ENCODE measurements at places on chromosomes 5 and 9.

GRCh38 chr9:8401961-8402705, 602.6 kb upstream of the DMAC1 start:
- no peak for DNase-seq

GRCh38 chr5:112306956-112307355, 112.1 kb downstream of the EPB41L4A start:
- DNase-seq = no peak

DNA sequence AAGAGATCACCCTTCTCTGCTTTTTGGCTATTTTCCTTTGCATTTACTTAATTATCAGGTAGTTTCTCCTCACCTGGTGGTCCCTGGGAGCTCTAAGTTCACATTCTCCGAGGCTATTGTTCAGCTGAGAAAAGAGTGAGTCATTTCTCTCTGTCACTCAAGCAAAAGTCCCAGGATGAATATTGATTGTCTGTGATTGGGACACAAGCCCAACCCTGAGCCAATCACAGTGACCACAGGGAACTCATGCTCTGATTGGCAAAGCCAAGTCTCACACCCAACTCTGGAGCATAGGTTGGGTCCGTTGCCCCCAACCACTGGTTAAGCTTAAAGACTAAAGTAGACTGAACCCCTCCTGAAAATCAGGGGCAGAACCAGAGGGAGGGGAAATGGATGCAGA, 27.8 kb upstream of the FAT2 start:
- no peak for DNase-seq

GRCh38 chr9:97545486-97545885, 44.0 kb downstream of the TMOD1 start:
- no peak for DNase-seq

GRCh38 chr9:22098643-22099332, 89.7 kb upstream of the CDKN2B start:
- DNase-seq = peak; percentile 90

- DNase-seq = no peak
Measured at GRCh38 chr9:68966496-68966944, 47.4 kb downstream of the PRKACG start.

DNA sequence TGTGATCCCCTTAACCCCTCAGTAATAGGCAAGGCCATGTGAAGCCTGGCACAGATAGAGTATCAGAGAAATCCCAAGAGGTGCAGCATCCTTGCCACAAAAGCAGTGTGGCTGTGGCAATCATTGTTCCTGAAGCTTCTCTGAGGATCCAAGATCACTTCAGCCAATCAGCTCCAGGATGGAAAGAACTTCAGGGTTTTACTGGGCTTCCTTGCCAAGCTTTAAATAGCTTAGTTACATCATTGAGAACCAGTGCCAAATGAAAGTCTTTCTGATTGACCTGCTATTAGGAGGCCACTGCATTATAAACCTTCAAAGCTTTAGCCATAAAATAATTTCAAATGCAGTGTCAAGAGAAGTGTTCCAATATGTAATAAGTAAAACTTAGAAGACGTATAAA, 430.6 kb downstream of the PIK3R1 start:
- DNase-seq = peak; percentile 37

DNA sequence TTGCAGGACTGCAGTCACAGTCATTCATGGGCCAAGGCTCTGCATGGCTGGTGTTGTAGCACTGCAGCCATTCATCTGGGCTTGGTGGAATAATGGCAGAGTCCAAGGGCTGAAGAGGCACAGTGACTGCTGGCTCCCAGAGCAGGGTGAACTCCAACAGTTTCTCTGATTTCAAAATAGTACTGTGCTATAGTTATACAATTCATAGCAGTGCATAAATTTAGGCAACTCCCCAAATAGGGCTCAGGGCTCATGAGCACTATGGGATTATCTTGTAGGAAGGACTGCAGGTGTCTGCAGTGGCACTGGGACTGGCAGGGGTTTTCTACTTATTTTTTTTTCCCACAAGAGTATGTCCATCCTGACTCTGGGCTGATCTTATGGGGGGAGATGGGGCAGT, 642.5 kb upstream of the SGCD start:
- DNase-seq = no peak

GRCh38 chr5:136420168-136420898, 55.0 kb upstream of the TRPC7 start:
- DNase-seq = no peak

DNA sequence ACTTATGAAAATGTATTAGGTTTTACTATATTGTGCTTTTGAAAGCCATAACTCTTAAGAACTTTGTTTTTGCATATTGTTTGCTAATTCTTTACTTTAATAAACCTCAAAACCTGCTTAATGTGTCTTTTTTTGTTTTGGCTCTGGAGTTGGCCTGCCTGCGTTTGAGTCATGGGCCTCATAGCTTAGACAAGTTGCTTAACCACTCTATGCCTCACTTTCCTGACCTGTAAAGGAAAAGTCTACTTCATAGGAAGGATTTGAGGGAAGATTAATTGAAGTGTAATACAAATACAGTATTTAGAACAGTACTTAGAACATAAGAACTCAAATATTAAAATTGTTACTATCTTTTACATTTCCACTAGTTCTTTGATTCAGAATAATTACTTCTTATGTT, 10.3 kb downstream of the SMIM32 start:
- peak; percentile 49 for DNase-seq

- DNase-seq = no peak
Measured at GRCh38 chr9:112898872-112899311, 8.2 kb upstream of the SLC46A2 start.

- no peak for DNase-seq
Measured at GRCh38 chr9:9099646-9100045, 1300.1 kb upstream of the DMAC1 start.

- peak; percentile 83 for DNase-seq
Measured at GRCh38 chr5:10632110-10632761, 68.4 kb downstream of the ANKRD33B start.

- DNase-seq = no peak
Measured at GRCh38 chr5:151222790-151223446, 974 bp downstream of the CCDC69 start.

DNA sequence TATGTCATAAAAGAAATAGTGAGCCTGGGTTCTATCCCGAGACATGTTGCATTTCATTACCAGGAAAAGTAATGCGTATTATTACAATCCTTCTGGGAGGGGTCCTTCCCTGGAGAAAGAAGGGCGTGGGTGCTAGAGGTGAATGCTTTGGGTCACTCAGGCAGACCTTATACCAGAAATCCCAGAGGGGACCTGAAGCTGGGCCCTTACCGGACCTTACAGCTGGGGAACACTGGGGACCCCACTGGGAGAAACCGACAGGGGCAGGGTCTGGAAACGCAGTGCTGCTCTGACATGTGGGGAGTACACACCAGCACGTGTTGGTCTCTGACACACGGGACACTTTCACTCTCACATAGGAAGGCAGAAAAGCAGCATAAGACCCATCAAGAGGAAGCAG, 71.3 kb downstream of the LMNB1 start:
- no peak for DNase-seq

DNA sequence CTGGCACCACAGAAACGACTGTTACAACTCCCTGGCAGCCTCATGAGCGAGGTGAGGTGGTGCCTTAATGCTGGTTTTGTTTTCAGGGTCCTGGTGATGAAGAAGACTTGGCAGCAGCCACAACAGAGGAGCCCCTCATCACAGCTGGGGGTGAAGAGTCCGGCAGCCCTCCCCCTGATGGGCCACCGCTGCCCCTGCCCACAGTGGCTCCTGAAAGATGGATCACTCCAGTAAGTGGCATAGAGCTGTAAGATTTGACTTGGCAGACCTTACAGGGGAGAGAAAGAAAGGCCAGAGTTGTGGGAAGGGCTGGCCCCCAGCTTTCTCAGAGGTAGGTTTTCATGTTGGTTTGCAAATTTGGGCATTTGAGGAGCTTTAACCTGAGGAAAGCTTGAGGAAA, 72.2 kb downstream of the COL15A1 start:
- no peak for DNase-seq

DNA sequence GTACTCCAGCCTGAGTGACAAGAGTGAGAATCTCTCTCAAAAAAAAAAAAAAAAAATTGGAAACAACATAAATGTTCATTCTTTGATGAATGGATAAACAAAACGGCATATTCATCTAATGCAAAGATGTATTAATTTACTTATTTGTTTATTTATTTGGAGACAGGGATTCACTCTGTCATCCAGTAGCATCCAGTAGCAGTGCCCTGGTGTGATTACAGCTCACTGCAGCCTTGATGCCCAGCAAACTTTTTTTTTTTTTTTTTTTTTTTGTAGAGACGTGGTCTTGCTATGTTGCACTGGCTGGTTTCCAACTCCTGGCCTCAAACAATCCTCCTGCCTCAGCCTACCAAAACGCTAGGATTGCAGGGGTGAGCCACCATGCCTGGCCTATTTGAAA, 24.4 kb downstream of the OR2V2 start:
- DNase-seq = no peak

DNA sequence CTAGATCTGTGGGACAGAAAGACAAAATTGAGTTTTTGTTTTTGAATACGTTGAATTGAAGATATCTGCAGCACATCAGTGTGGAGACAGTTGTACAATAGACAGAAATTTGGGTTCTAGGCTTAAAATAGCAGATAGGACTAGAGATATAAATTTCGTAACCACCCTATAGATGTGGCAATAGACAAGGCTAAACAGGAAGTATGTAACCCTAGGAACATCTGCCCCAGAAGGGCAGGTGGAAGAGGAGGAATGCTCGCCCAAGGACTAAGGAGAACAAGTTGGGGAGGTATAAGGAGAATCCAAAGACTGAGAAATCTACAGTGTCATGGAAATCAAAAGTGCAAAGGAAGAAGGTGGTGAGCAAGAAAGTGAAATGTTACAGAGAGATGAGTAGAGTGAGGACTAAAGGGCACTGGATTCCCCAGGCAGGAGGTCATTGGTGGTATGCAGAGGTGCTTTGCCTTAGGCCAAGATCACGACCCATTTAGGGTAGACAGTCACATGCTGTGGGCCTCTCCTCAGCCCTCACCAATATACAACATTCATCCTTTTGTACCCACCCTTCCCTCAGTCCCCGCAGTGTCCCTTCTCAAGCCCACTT, 109.1 kb upstream of the ELL2 start:
- DNase-seq = peak; percentile 27

DNA sequence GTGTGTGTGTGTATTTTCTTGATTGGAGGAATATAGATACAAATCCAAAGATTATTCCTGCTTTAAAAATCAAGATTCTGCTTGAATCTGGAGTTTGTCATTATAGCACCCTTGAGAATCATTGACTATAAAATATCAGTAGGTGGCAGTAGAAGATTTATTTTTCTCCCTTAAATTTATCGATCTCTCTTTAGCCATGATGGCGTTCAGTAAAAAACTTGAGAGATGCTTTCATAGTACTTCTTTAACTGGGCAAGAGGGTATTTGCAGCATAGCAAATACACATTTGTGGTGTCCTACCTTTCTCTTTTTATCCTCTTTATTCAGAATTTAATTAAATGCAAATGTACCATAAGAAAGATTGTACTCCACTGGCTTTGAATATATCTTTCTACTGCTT, 307.7 kb downstream of the ADGRV1 start:
- peak; percentile 31 for DNase-seq

DNA sequence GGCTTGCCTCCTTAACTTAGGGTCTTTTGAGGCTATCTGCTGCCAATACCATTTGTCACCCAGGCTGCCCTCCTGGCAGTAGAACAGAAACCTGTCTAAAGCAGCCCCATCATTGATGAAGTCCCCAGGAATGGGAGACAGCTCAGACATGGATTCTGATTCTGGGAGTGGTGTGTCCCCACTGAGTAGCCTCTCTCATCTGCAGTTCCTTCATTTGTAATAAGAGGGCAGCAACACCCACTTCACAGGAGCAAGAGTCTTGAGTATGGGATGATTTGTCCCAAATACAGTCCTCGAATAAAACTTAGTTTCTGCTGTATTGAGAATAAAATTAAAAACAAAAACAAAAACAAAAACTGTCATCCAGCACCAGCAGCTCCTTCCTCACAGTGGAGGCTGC, 167.6 kb downstream of the ASTN2 start:
- DNase-seq = no peak

DNA sequence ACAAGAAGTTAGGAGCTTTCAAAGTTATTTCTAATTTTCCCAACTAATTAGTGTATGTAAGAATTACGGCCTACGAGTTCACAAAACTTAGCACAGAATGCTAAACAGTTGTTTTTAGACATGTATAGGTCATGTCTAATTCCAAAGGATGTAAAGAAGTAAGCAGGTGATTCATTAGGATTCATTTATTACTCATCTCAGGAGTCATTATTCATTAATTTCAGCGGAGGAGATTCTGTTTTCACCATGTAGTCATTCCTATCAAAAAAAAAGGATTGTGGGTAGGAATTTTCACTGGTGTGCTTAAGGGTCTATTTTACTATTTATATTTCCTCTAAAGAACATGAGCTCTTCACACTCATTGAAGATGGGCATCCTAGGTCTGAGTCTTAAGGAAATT, 532.2 kb downstream of the ACTL7B start:
- DNase-seq = peak; percentile 36

GRCh38 chr9:8890695-8891094, 1091.1 kb upstream of the DMAC1 start:
- no peak for DNase-seq

DNA sequence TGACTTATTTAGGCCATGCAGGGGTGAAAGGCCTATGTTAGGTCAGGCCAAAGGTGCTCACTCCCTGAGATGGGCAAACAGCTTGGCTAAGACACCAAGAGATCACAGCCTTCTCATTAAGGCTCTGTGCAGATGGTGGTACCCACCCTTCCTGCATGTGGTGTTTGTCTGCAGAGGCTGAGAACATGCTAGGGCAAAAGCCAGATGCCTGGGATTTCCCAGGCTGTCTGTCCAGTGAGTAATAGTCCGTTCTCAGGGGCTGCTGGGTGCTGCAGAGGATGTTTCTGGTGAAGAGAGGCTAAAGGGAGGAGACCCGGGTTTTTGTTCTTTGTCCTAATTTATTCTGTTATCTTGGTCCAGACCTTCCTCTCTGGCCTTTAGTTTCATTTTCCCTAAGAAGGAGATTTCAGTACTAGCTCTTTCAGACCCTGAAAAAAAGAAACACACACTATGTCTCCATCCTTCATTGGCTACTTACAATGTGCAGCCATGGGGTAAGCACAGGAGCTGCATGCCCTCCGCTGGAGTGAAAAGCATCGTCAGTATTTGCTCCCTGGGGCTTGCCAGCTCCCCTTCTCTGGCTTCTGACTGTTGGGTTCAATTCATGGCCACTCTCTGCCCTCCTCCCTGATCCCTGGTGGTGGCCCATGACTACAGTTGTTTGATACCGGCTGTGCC, 23.4 kb upstream of the GLRA1 start:
- no peak for DNase-seq

GRCh38 chr9:72773570-72773969, 179.3 kb downstream of the ALDH1A1 start:
- no peak for DNase-seq

DNA sequence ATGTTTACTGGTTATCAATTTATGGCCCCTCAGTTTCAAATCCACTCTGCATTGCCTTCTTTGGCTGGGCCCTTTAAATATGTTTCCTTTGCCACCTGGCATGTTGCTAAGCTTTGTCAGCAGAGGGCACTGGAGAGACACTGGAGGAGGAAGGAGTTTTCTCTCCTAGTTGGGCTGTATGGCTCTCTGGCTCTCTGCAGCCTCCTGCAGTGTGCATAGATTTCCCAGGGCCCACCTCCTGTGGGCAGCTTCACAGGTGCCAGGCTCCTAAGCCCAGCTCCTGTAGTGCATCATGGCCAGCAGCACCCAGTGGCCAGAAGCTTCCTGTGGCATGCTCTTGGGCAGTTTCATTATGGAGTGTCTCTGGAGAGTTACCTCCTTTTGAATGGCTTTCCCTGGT, 23.3 kb downstream of the CAVIN4 start:
- peak; percentile 59 for DNase-seq

All from fibroblast of mammary gland (primary cell).